ENCODE measurements at places on chromosomes 7 and 10.

DNA sequence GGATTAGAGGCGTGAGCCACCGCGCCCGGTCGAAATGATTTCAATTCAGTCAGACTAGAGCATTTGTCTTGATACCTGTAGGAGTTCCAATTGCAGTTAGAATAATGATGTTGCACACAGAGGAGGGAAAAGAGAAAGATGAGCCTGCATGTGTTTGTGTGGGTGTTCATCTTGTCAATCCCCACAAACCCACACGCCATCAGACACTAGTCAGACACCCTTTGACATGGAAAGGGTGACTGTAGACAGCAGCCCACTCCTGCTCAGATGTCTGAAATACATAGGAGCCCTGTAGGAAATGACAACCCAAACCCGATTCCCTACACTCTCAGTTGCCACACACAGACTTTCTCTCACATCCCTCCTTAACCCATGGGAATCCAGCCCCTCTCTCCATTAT lies 92.0 kb downstream of the ABLIM1 start:
- no peak for DNase-seq

GRCh38 chr7:37488163-37488764 lies 39.6 kb upstream of the ELMO1 start:
- DNase-seq = no peak

DNA sequence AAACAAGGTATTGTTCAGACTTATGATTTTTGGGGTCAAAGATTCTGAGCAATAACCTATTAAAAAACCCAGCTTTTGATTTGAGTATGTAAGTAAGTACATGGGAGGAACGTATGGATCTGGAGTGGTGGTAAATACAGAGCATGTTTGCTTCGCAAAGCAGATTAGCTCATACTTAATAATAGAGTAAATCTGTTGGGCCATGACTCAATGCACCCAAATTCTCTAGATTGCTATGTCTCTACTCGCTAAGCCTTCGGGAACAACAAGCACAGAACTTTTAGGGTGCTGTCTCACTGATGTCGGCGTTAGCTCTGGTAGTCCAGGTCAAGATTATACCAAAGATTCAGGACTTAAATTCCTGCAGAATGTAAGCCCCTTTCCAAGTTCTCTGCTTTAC lies 807 bp upstream of the MINPP1 start:
- DNase-seq = no peak

GRCh38 chr10:58573144-58573543 lies 60.5 kb downstream of the BICC1 start:
- no peak for DNase-seq

GRCh38 chr10:90751107-90751997 lies 106.5 kb downstream of the HTR7 start:
- DNase-seq = peak; percentile 11

- DNase-seq = no peak
Measured at GRCh38 chr10:83165265-83165664, 974.0 kb upstream of the GHITM start.

DNA sequence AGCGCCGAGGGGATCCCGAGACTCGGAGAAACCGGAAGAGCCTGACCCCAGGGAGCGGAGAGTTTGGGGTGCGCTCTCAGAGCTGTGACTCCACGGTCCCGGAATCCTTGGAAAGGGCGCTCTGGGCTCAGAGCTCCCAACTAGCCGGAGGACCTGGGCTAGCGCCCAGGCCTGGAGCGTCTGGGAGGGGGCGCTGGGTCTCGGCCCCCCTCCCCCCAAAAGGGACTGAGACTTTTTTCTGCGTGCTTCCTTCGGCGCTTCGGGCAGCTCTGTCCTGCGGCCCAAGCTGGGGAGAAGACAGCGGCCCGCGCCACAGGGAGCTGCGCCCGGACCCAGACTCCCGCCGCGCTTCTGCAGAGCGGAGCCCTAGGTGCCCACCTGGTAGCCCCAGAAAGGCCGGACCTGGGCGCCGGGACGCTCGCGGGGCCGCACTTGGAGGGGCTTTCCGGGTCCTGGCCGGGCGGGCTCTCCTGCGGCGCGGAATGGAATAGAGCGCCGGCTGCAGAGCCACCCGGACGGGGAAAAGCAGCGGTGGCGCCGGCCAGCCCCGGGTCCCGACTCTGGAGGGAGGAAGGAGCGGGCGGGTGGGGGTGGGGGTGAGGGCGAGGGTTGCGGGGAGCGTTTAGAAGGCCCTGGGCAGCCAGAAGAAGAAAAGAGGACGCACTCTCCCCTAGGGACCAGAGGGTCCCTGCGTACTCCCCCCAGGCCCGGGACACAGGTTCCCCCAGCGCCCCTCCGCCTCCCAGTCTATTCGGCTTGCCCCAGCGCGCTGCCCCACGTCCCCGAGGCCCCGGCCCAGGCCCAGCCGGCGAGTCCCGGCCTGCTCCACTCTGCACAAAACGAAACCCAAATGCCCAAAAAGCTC lies 4.7 kb downstream of the ZNF503 start:
- DNase-seq = no peak

GRCh38 chr7:84693483-84693882 lies 493.4 kb downstream of the SEMA3D start:
- DNase-seq = no peak

DNA sequence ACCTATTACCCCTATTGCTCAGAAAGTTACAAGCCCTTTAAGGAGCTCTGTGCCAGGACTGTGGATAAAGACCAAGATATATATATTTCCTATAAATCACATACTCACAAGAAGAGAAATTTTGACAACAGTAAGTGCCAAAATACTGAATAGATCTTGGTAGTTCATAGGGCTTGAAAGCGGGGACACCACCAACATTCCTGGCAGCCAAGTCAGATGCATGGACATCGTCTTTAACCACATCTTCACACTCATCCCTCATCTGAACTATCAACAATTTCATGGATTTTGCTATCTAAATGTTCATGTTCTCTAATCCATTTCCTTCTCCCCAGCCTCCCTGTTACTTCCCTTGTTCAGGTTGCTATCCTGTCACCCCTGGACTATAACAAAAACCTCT lies 67.5 kb upstream of the LRRC17 start:
- DNase-seq = no peak

- DNase-seq = no peak
Measured at GRCh38 chr7:155693826-155694225, 49.4 kb downstream of the RBM33 start.

GRCh38 chr7:127486654-127487053 lies 94.1 kb upstream of the ZNF800 start:
- DNase-seq = no peak

DNA sequence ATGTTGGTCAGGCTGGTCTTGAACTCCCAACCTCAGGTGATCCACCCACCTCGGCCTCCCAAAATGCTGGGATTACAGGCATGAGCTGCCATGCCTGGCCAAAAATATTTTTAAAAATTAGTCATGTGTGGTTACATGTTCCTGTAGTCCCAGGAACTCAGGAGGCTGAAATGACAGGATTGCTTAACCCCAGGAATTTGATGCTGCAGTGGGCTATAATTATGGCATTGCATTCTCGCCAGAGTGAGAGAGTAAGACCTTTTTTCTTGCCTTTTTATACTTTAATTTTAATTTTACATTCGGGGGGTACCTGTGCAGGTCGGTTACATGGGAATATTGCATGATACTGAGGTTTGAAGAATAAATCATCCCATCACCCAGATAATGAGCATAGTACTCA lies 86.6 kb upstream of the ZNF92 start:
- no peak for DNase-seq

GRCh38 chr7:117972606-117973005 lies 99.4 kb upstream of the CTTNBP2 start:
- no peak for DNase-seq

DNA sequence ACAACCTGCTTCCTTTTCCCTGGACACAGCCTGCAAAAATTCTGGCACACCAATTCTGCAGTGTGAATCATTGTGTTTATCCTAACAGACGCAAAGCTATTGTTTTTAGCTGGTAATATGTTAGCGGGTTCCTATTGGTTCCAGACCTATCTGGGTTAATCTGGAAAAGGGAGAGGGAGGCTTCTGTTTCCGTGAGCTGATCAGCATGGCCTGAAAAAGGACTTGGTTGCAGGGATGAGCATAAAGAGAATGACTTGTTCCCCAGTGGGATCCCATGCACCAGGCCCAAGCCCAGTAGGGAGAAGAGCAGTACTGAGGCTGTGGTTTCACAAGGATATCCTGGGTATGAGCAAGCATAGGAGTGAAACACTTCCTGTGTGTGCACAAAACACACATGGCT lies 78.4 kb downstream of the PDE1C start:
- no peak for DNase-seq

DNA sequence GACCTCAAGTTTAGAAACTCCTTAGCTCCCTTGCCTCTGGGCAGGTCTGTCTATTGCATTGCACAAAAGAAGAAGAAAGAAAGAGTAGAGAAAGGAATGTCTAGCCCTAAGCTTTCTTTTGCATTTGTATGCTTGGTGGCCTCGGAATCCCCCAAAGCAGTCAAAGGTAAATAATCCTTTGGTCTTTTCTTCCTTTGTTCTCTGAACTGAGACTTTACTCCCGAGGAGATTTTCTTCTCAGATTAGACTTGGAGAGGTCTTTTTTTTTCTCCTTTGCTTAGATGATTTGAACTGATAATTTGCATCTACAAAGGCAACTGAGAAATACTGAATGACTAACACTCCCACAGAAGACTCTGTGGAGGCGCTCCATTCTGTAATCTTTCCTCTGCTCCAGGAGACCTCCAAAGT lies 93.2 kb downstream of the AKR1D1 start:
- no peak for DNase-seq

GRCh38 chr10:22690614-22691431 lies 23.6 kb downstream of the PIP4K2A start:
- DNase-seq = no peak

- peak; percentile 53 for DNase-seq
Measured at GRCh38 chr10:43420369-43421200, 11.6 kb upstream of the HNRNPF start.

- no peak for DNase-seq
Measured at GRCh38 chr7:12729112-12729511, 41.7 kb downstream of the ARL4A start.

- DNase-seq = no peak
Measured at GRCh38 chr10:2620827-2621521, 446.4 kb upstream of the PFKP start.

- DNase-seq = peak; percentile 20
Measured at GRCh38 chr7:41940760-41941343, 238.0 kb upstream of the INHBA start.

- no peak for DNase-seq
Measured at GRCh38 chr10:73576178-73576889, 14.8 kb downstream of the USP54 start.

GRCh38 chr7:141133646-141134045 lies 59.8 kb downstream of the TMEM178B start:
- DNase-seq = no peak

GRCh38 chr10:109166935-109167334 lies 756.4 kb downstream of the XPNPEP1 start:
- DNase-seq = no peak

- DNase-seq = no peak
Measured at GRCh38 chr7:91427051-91427450, 162.8 kb downstream of the FZD1 start.

DNA sequence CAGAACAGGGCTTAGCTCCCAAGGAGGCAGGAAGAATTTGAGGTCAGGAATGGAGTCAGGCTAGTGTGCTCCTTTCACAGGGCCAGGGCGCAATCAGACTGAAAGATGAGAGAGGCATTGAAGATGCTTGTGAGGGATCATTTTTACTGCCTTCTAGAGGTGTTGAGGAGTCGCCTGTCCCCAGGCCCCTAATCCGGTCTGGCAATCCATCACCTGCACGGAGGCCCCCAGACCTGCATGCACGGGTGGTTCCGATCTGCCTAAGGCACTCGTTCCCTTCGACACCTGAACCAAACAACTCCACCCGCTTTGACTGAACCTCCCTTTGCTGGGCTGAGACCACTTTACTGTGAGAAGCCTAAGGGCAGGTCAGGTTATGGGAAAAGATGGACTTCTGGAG lies 8.0 kb downstream of the FOXI2 start:
- no peak for DNase-seq

GRCh38 chr10:3850999-3851937 lies 66.3 kb upstream of the KLF6 start:
- DNase-seq = no peak

DNA sequence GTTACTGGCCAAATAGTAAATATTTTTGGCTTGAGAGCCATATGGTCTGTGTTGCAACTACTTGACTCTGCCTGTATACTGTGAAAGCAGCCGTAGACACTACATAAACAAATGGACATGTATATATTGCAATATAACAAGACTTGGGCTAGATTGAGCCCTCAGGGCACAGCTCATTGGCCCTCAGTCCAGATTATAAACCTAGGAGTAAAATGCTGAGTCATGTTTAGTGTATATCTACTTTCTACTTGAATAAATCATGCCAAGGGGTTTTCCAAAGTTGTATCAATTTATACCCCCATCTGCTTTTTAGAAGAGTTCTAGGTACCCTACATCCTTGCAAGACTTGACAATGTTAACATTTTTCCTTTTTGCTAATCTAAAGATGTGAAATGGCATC lies 27.4 kb upstream of the POU6F2 start:
- no peak for DNase-seq

- DNase-seq = no peak
Measured at GRCh38 chr7:33700001-33700899, 205.1 kb upstream of the BMPER start.

DNA sequence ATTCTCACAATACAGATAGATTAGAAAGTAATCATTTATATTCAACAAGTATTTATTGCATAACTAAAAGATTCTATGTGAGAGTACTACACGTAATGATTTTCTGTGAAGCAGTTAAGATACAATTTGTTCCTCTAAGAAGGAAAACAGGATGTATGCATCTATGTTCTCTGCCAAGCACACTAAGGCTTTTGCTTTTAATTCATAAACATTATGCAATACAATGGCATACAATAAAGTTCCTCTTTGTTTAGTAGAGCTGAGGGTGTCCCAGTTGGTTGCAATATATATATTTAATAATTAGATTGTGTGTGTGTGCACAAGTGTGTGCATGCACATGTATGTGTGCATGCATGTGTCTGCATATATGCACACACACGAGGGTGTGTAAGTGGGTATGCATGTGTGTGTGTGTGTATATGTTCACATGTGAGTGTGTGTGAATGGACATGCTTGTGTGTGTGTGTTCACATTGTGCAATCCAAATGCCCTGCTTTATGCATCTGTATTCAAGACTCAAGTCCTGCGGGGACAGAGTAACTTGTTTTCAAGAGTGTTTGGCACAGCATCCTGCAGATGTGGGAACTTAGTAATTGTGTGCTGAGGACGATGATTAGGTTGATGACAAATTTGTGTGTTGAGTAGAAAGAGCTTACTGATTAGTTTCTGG lies 481.5 kb upstream of the KLF6 start:
- no peak for DNase-seq

- no peak for DNase-seq
Measured at GRCh38 chr10:78778444-78779338, 290.1 kb upstream of the ZMIZ1 start.

GRCh38 chr10:71513936-71514335 lies 117.2 kb downstream of the CDH23 start:
- no peak for DNase-seq

- DNase-seq = no peak
Measured at GRCh38 chr10:101145750-101146391, 14.8 kb downstream of the TLX1 start.

GRCh38 chr10:10178476-10178875 lies 839.2 kb upstream of the CELF2 start:
- no peak for DNase-seq
